ENCODE measurements at places on chromosomes 11 and 22.

DNA sequence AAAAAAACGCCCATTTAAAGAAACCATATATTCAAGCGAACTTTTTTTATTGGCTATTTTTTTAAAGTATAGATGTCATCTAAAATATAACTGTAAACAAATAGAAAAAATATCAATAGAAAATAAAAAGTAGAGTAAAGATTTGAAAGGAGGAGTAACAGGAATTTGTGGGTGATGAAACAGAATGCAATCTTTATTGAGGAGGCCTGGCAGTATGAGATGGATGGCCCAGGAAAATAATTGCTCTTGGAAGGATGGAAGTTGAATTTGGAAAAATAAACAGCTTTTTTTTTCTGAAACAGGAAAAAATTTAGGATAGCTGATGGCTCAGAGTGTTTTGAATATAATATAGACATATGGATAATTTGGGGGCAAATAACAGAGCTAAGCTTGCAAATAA, 219.0 kb downstream of the CASP12 start:
- DNase-seq: no peak

GRCh38 chr11:44241851-44242250, 68.1 kb downstream of the ALX4 start:
- DNase-seq: no peak

DNA sequence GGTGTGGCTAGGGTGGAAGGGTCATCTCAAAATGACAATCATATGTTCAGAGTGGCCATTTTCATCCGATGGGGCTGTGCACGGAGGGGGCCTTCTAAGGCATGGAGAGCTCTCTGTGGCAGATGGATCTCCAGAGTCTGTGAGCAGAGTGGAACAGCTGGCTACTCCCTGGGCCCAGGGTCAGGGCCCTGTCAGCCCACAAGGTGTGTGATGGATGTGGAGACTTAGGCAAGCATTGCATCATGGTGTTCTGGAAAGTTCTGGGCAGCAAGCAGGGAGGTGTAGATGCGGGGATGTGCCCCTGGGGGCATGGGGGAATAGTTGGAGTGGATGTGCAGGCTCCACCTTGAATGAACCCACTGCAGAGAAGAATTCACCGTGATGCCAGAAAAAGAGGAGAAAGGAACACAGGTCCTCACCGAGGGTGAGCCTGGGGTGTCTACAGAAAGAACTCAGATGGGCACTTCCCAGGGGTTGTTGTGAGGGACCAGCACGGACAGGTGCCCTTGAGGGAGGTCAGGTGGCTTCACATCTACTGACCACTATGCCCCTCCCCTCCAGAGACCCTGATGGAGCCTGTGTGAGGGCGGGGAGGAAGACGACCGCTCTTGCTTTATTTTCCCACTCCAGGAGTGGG, 51.1 kb downstream of the CHRDL2 start:
- no peak for DNase-seq

- DNase-seq: no peak
Observed at GRCh38 chr22:28395920-28396753, 283.5 kb downstream of the TTC28 start.

DNA sequence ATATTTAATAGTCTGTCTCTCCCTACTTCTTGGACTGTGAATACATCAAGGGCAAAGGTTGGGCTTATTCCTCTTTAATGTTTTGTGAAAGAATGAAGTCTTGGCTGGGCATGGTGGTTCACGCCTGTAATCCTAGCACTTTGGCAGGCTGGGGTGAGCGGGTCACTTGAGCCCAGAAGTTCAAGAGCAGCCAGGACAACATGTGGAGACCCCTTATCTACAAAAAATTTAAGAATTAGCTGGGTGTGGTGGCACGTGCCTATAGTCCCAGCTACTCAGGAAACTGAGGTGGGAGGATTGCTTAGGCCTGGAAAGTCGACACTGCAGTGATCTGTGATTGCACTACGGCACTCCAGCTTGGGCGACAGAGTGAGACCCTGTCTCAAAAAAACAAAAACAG, 20.2 kb downstream of the RNF121 start:
- DNase-seq: no peak

DNA sequence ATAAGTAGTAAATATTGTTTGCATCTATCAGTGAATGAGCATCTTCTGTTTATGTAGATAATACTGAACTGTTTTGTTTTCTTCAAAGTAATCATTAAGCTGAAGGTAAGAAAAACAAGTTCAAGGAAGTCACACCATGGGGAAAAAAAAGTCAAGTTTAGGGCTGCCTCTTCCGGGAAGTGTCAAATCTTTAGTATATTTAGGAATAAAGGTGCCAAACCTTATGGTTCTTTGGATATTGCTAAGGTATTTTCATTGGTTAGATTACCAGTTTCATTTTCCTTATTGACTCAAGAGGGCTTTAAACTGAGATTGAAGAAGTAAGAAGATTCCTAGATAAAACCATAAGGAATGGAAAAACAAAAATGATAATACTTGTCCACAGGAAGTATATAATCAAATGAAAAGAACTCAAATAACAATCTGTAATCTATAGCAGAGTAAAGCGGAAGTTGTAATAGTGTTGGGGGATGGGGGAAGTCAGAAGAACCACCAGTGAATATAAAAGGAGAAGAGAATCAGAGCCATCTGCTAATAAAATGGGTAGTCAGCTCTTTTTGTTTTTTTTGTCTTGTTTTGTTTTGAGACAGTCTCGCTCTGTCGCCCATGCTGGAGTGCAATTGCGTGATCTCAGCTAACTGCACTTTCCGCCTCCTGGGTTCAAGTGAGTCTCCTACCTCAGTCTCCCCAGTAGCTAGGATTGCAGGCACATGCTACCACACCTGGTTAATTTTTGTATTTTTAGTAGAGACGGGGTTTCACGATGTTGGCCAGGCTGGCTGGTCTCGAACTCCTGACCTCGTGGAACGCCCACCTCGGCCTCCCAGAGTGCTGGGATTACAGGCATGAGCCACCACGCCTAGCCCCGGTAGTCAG, 2.3 kb downstream of the ATM start:
- no peak for DNase-seq

DNA sequence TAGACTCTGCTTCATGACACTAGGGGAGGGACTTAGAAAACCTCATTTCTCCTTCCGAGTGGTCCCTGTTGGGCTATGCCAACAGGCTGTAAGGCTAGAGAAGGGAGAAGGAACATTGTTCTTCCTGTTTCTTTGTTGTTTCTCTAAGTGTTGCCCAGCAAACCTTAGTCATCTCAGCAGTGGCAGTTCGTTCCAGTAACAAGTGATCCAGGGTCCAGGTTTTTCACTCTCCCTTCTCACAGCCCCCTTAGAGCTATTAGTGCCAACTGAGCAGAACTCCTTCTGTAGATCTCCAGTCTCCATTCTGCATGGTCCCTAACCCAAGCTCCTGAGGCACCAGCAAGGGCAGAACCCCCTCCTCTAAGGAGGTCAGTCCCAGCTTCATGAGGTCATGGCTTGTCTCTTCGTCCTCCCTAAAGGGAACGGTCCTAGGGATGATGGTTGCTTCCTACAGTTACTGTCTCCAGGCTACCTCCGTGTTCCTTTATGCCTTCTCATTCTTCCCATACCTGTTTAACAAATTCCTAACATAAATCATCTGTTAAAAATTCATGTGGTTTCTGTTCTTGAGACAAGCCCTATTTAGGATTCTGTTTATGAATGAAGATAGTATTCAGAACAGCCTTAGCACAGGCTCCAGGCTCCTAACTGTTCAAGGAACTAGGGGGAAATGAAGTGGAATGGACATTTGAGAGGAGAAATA, 168.6 kb upstream of the UBASH3B start:
- peak; percentile 16 for DNase-seq

DNA sequence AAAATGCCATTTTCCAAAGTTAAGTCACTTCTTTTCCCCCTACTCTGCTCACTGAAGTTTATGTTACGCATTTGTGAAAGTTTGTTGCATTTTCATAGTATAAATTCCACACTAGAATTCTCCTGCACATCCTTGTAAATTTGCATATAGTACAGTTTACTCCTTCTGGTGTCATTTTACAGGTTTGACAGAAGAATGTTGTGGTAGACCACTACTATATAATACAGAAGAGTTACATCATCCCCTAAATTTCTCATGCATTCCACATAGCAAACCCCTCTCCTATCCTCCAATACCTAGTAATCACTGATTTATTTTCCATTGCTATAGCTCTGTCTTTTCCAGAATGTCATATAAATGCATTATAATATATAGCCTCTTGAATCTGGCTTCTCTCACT, 64.5 kb downstream of the CCDC73 start:
- DNase-seq: no peak

- DNase-seq: no peak
Observed at GRCh38 chr11:64892411-64892831, 14.0 kb upstream of the EHD1 start.

DNA sequence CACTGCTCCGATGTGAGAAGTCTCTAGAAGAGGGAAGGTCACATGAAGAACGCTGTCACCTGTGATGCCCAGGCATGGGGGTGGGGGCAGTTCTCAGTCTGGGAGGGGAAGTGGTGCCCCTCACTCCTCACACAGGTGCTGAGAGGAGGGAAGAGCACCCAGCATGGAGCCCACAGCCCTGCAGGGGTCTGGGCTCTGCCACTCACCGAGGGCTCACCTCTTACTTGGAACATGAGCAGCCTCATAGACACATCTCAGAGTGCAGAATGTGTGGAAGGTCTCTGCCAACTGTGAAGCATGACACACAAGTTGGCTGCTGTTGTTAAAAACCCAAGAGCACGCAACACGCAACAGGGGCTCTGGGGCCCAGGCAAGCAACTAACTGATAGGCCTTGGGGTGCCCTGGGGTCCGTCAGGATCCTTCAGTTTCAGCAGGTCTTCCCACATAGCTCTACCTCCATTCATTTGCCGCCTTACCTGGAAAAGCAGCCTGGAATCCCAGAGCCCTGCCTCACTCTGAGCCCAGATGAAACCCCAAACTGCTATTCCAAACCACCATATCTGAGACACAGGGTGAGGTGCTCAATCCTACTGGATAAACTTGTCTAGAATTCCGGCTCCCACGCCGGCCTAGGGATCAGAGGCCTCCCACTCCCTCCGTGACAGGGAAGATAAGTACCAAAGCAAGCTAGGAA, 17.5 kb upstream of the TMPRSS4 start:
- no peak for DNase-seq

DNA sequence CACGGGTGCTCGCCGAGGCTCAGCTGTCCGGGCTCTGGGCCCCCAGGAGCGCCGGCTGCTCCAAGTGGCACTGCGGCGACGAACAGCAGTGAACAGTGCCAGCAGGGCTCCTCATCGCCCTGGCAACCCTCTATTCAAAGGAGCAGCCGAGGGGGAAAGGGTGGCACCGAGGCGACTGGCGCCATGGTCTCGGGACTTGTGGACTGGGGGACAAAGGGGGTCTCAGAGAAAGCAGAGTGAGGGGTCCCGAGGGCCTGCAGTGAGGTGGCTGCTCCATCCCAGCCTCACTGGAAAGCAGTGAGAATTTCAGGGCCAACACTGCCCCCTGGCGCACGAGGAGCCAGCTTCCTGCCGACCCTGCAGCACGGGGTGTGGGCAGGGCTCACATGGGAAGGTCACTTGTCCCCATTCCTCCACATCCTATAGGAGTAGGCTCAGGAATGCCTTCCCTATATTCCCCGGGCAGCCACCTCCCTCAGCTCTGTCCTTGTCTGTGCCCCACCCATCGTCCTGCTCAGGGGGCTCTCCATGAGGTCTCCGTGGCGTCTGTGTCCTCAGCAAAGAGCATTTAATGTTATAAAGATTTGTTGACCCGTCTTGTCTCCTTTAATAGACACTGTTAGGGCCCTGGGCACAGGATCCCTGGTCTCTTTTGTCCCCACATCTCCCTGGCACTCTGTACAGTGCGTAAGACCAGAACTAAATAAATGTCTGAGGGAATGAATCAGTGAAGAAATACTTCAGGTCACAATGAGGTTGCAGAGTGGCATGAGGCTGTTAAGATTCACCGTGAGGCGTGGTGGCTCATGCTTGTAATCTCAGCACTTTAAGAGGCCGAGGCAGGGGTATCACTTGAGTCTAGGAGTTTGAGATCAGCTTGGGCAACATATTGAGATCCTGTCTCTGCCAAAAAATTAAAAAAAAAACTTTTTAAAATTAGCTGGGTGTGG, 26.4 kb downstream of the LRFN4 start:
- DNase-seq: peak; percentile 56

DNA sequence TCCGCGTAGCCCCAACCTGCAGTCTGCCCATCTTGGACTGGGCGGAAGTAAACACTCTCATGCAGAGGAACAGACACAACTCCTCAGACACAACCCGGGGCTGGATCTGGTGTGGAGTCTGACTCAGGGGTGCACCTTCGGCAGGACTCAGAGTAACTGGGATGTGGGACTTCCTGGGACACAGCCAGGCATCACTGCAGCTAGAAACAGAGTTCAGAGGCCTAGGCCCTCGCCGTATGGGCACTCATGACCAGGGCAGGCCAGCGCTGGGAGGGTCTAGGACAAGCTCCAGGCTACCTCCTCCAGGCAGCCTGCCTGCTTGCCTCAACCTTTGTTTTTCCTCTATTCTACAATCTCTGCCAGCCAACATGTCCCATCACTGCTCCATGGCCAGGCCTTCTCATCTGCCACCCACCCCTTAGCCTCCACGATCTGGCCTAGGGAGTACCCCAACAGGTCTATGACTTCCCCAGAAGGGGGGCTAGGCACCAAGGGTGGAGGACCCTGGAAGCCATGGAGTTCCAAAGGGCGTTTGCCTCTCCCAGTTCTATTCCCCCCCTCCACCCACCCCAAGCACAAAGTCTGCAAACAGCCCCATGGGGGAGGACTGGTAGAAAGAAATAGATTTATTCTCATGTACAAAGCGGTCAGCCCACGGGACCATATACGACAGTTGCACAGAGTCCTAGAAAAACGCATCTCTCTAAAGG, 98.5 kb downstream of the PDE2A start:
- no peak for DNase-seq

GRCh38 chr11:33449798-33450197, 192.6 kb downstream of the HIPK3 start:
- DNase-seq: no peak

DNA sequence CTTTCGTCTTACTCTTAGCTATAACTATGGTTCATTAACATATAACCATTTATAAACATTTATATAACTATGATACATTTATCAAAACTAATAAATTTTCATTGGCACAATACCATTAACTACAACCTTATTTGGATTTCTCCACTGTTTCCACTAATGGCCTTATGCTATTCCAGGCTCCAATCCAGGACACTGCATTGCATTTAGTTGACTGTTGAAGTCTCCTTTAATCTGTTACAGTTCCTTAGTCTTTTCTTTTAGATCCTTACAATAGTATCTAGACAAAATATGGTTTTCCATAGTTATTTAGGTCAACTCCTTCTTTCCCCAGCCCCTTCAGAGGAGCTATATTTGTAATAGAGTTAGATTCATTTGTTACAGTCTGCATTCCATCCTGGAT, 47.2 kb downstream of the CCDC34 start:
- no peak for DNase-seq
